ENCODE measurements at places on chromosomes 12 and 14. TPM values are rescaled to one million over a fixed set of nuclear protein-coding genes. Genes with fewer than 3 reads are reported as not detected.

The HVCN1 gene
- 1.3 TPM for total RNA-seq

The AP4S1 gene
- total RNA-seq = 4.8 TPM

The DDN gene
- total RNA-seq = not detected

The WDHD1 gene
- total RNA-seq = 3.4 TPM

The MYO1H gene
- total RNA-seq = not detected

The TMEM30B gene
- total RNA-seq = 0.12 TPM

The IL26 gene
- total RNA-seq = not detected

The SCNN1A gene
- 9.4 TPM for total RNA-seq

The TEX22 gene
- total RNA-seq = 0.82 TPM

The CPNE6 gene
- total RNA-seq = not detected

The WASHC3 gene
- 112 TPM for total RNA-seq
